ENCODE measurements at places on chromosomes 1 and 21. TPM values are rescaled to one million over a fixed set of nuclear protein-coding genes. Genes with fewer than 3 reads are reported as not detected.

DNA sequence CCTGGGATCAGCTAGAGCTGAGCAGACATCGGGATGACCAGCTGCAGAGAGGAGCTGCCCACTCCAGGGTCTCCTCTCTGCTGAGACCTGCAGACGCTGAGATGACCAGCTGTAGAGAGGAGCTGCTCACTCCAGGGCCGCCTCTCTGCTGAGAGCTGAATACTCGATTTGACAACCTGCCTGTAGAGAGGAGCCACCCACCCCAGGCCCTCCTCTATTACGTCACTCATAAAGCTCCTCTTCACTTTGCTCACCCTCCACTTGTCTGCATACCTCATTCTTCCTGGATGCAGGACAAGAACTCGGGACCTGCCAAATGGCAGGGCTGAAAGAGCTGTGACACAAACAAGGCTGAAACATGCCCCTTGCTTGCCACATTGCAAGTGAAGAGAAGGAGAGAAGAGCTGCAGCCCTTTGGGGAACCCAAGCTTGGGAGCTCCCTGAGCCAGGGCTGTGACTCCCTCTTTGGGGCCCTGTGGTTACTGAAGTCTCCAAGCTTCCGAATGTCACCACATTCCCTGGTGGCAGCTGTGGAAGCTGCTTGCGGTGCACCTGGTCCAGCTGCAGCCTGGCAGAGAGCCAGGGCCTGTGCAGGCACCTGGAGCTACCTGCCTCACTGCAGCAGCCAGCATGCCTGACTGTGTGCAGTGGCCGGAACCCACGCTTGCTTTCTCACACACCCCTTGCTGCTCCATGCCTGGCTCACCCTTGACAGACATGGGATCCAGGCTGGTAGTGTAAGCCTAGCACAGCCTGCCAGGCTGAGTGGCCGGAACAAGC, 59.6 kb downstream of the CC2D1B start:
- DNase-seq = no peak
- no peak overlapping the region for H3K4me3 ChIP-seq
- H3K4me1 ChIP-seq = no peaks in the 10 kb centered on the region
- H3K36me3 ChIP-seq = no peaks in the 10 kb centered on the region
- H3K27ac ChIP-seq = no peak overlapping the region
- H3K27me3 ChIP-seq = no peaks in the 10 kb centered on the region

DNA sequence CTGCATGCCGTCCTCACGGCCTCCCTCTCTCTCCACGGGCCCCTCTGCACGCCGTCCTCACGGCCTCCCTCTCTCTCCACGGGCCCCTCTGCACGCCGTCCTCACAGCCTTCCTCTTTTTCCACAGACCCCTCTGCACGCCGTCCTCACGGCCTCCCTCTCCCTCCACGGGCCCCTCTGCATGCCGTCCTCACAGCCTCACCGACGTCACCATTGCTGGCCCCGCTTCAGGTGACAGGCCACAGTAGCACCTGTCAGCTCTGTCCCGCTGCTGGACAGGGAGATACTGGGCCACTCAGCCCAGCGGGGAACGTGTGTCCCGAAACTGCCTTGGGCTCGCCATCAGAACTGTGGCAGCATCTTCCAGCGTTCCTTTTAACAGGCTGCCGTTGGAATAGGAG, 82.8 kb upstream of the COL6A1 start:
- H3K4me1 ChIP-seq = no peaks in the 10 kb centered on the region
- H3K4me3 ChIP-seq = no peak overlapping the region
- no peaks in the 10 kb centered on the region for H3K27me3 ChIP-seq
- no peak for DNase-seq

The HIPK1 gene
- 80.9 TPM for total RNA-seq

DNA sequence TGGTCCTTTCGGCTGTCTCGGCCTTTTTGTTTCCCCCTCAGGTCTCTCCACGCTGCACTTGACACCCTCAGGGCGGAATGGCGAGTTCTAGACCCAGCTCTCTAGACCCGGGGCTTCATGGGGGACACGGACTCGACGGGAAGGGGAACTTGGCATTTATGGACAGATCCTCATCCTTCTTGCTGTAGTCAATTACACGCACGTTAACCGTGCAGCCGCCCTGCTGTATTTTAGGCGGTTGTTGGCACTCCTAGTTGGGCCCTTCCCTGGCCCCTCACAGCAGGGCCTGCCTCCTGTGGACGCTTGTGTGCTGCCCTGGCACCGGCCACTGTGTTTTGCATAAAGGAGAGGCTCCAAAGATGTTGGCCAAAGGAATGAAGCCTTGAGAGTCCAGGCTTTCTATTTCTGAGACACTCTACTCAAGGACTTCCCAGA, 558 bp upstream of the BTG3 start:
- H3K4me1 ChIP-seq = peaks cover 10% of the 10 kb centered on the region
- DNase-seq = peak; percentile 1
- H3K27me3 ChIP-seq = no peaks in the 10 kb centered on the region

GRCh38 chr1:47805921-47806361, 191.2 kb downstream of the TRABD2B start:
- no peak overlapping the region for H3K27ac ChIP-seq
- no peak for DNase-seq
- H3K36me3 ChIP-seq = no peaks in the 10 kb centered on the region
- no peaks in the 10 kb centered on the region for H3K27me3 ChIP-seq

The S100A3 gene
- not detected for total RNA-seq

The KLHDC9 gene
- 0.42 TPM for total RNA-seq

The CREG1 gene
- 15.3 TPM for total RNA-seq

GRCh38 chr1:63718541-63718970, 55.3 kb upstream of the ROR1 start:
- H3K4me1 ChIP-seq = no peaks in the 10 kb centered on the region
- H3K27ac ChIP-seq = no peak overlapping the region
- no peak overlapping the region for H3K4me3 ChIP-seq

GRCh38 chr1:115138271-115138670, 49.0 kb upstream of the TSPAN2 start:
- peaks cover 3% of the 10 kb centered on the region for H3K27me3 ChIP-seq
- no peak for DNase-seq
- no peak overlapping the region for H3K27ac ChIP-seq
- H3K36me3 ChIP-seq = no peaks in the 10 kb centered on the region
- H3K4me1 ChIP-seq = no peaks in the 10 kb centered on the region

GRCh38 chr1:198556971-198557370, 16.5 kb upstream of the ATP6V1G3 start:
- H3K36me3 ChIP-seq = no peaks in the 10 kb centered on the region
- peaks cover 82% of the 10 kb centered on the region for H3K4me1 ChIP-seq
- DNase-seq = peak; percentile 84
- H3K4me3 ChIP-seq = peak overlapping the region; percentile 52
- no peaks in the 10 kb centered on the region for H3K27me3 ChIP-seq

- no peaks in the 10 kb centered on the region for H3K36me3 ChIP-seq
- no peak overlapping the region for H3K27ac ChIP-seq
- H3K4me3 ChIP-seq = peak overlapping the region; percentile 15
- H3K4me1 ChIP-seq = peaks cover 49% of the 10 kb centered on the region
Measured at GRCh38 chr1:229130028-229130668, 140.8 kb upstream of the RAB4A start.

DNA sequence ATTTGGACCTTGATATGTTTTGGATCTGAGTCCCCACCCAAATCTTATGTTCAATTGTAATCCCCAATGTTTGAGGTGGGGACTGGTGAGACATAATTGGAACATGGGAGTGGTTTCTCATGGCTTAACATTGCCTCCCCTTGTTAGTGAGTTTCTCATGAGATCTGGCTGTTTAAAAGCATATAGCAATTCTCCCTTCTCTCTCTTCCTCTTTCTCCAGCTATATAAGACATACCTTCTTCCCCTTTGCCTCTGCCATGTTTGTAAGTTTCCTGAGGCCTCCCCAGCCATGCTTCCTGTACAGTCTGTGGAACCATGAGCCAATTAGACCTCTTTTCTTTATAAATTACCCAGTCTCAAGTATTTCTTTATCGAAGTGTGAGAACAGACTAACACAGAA, 692.4 kb downstream of the KCNT2 start:
- no peak overlapping the region for H3K4me3 ChIP-seq
- no peak overlapping the region for H3K27ac ChIP-seq
- no peaks in the 10 kb centered on the region for H3K27me3 ChIP-seq
- no peak for DNase-seq

GRCh38 chr21:32411350-32412161, 950 bp upstream of the EVA1C start:
- peak overlapping the region; percentile 88 for H3K4me3 ChIP-seq
- peak overlapping the region; percentile 90 for H3K27ac ChIP-seq
- H3K27me3 ChIP-seq = no peaks in the 10 kb centered on the region
- H3K4me1 ChIP-seq = peaks cover 34% of the 10 kb centered on the region
- DNase-seq = peak; percentile 74

The FAM89A gene
- 14.8 TPM for total RNA-seq

DNA sequence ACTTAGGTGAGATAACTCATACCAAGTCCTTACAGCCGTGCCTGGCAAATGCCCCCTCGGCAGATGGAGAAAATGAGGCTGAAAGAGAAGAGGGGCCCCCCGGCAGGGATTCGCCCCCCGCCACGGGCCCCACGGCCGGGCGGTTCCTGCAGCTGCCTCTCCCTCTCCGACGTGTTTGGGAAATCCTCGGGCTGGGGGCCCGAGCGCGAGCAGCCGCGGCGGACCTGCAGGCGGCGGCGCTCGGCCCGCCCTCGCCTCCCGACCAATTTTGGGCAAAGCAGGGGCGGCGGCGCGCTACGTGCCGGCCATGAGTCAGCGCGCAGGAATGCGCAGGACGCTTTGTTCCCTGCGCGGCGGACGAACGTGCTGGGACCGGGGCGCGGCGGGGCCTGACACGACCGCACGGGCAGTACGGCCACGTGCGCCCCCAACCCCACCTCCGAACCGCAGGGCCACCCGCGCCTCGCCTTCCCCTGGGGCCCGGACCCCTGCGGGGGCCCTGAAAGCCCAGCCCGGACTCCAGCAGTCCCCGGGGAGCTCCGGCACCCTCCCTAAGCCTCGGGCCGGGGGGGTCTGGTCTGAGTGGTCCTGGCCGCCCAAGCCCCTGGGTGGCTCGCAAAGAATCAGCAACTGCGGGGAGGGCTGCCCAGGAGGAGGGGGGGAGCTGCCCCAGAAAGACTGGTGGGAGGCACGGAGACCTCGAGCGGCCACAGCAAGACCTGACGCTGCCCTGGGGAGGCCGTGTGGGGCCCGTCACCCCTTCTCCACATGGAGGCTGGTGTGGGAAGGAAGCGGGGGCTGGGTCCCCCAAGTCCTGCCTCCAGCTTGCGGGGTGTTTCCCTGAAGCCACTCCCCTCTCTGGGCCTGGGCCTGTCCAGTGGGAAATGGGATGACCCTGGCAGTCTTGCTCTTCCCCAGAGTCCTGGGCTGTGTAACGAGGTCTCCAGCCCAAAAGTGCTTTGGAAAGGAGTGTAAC, 11.9 kb upstream of the EDN2 start:
- H3K4me1 ChIP-seq = no peaks in the 10 kb centered on the region
- H3K4me3 ChIP-seq = no peak overlapping the region
- no peaks in the 10 kb centered on the region for H3K36me3 ChIP-seq
- no peaks in the 10 kb centered on the region for H3K27me3 ChIP-seq
- no peak overlapping the region for H3K27ac ChIP-seq

The ZSWIM5 gene
- 1.3 TPM for total RNA-seq

DNA sequence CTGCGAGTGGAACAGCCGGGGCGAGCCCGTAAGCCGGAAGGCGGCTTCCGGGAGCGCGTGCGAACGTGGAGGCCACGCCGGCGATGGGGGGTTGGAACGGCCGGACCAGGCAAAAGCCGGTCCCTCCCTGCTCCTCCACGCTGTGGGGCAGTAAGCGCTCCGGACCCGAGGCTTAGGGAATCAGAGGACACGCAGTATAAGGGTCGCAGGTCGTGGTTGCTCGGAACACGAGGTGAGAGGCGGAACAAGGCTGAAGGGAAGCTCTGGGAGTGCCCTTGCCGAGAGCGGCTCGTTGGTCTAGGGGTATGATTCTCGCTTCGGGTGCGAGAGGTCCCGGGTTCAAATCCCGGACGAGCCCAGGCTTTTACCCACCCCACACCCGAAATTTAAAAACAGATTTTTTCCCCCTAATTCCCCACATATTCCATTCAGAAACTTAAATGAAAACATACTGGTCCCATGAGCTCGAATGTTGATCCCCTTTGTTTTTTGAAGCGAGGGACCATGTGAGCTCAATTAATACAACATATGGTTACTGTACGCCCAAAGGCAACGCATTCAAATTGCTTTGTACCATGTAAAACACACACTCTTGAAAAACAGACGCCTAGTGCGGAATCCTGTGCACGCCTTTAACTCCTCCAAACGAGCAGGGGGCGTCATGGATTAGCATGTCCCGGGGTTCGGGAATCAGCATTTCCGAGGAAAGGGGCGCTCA, 7.2 kb upstream of the MPZL1 start:
- no peaks in the 10 kb centered on the region for H3K27me3 ChIP-seq
- no peaks in the 10 kb centered on the region for H3K36me3 ChIP-seq
- H3K4me3 ChIP-seq = peak overlapping the region; percentile 93
- DNase-seq = peak; percentile 73
- H3K4me1 ChIP-seq = peaks cover 22% of the 10 kb centered on the region
- peak overlapping the region; percentile 71 for H3K27ac ChIP-seq

GRCh38 chr1:64623750-64624191, 121.1 kb upstream of the RAVER2 start:
- no peaks in the 10 kb centered on the region for H3K27me3 ChIP-seq
- H3K36me3 ChIP-seq = no peaks in the 10 kb centered on the region
- no peak overlapping the region for H3K27ac ChIP-seq
- H3K4me3 ChIP-seq = no peak overlapping the region
- H3K4me1 ChIP-seq = no peaks in the 10 kb centered on the region

GRCh38 chr1:30250338-30250983, 472.9 kb downstream of the MATN1 start:
- no peak overlapping the region for H3K27ac ChIP-seq
- DNase-seq = no peak
- H3K27me3 ChIP-seq = no peaks in the 10 kb centered on the region
- H3K36me3 ChIP-seq = no peaks in the 10 kb centered on the region
- no peaks in the 10 kb centered on the region for H3K4me1 ChIP-seq
- H3K4me3 ChIP-seq = no peak overlapping the region

DNA sequence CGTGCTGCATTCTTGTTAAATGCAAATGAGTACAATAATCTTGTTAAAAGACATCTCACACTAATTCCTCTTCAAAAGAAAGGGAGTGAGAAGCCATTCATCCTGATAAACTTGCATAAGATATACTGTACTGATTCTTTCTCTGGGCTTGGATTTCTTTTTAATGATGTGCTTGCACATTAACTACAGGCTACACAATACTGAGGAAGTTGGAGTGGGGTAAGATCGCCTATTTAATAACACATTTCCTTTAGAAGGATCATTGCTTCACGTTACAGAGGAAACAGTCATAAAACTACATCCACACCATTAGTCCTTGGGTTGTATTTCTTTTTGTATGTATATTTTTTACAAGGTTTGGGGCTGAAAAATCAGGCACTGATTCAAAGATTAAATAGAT, 36.6 kb downstream of the NRIP1 start:
- no peak overlapping the region for H3K27ac ChIP-seq
- H3K4me3 ChIP-seq = no peak overlapping the region
- DNase-seq = no peak
- H3K4me1 ChIP-seq = no peaks in the 10 kb centered on the region
- H3K36me3 ChIP-seq = no peaks in the 10 kb centered on the region
- H3K27me3 ChIP-seq = no peaks in the 10 kb centered on the region

DNA sequence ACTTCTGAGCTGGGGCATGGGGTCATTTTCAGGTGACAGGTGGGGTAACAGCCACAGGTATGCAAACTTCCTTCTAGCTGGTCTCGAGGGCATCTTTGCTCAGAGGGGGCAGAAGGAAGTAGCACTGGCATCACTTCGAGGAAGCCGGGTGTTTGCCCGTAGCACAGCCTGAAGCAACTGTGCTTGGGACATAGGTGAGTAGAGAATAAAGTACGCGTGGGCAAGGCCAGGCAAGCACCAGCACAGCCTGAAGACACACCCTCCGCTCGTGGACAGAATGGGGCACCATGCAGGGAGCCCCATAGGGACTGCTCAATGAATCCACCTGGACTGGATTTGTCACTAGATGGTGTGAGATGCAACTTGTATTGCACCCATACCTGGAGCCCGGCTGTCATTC, 167.1 kb downstream of the KCNJ6 start:
- H3K4me3 ChIP-seq = no peak overlapping the region
- no peak overlapping the region for H3K27ac ChIP-seq
- no peak for DNase-seq
- no peaks in the 10 kb centered on the region for H3K4me1 ChIP-seq
- H3K27me3 ChIP-seq = peaks cover 6% of the 10 kb centered on the region
